ENCODE measurements at places on chromosomes 5 and 9. TPM values are rescaled to one million over a fixed set of nuclear protein-coding genes. Genes with fewer than 3 reads are reported as not detected.

IRX1 gene
- total RNA-seq, result 0.16 TPM

OTP gene
- not detected for total RNA-seq

DNA sequence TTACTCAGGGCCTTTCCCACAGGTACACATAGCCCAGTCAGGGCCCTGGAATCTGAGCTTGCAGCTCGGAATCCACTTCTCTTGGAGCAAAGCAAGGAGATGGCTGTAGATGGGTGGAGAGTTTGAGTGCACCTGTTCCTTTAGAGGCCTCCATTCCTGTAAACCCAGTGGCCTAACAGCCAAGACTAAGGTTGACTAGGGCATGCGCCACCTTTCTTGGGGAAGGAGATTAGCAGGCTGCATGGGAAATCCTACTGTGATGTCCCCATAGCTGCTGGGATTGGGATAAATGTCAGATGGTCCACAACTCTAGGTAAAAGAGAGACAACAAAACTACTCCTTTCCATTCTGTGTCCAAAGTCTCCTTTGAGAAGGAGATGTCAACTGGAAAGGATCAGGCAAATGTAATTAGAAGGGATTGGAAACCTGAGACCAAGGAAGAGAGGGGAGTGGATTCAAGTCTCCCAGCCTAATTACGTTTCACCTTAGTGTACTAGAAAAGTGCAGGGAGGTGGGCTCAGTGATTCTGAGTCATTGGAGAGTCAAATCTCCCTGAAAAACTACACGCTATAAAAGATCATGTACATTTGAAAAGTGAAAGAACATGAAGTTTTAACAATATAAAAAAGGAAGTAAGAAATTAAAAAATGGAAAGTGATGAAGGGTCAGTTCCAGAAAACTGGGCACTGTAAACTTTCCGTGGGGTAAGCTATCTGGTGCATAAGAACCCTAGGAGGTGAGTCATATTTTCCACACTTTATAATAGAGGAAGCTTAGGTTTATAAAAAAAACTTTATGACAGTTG lies 104.2 kb downstream of the SEC61B start:
- no peak overlapping the region for H3K4me3 ChIP-seq
- no peaks in the 10 kb centered on the region for H3K4me1 ChIP-seq
- no peak for DNase-seq
- H3K36me3 ChIP-seq, result no peaks in the 10 kb centered on the region

- no peaks in the 10 kb centered on the region for H3K36me3 ChIP-seq
- no peak overlapping the region for H3K4me3 ChIP-seq
- H3K4me1 ChIP-seq, result no peaks in the 10 kb centered on the region
- H3K27me3 ChIP-seq, result no peaks in the 10 kb centered on the region
- no peak for DNase-seq
- H3K27ac ChIP-seq, result no peak overlapping the region
These were observed 30.4 kb downstream of the MRPS30 start for GRCh38 chr5:44839018-44839681.

- no peaks in the 10 kb centered on the region for H3K27me3 ChIP-seq
- DNase-seq, result no peak
- no peaks in the 10 kb centered on the region for H3K4me1 ChIP-seq
- no peak overlapping the region for H3K27ac ChIP-seq
- no peak overlapping the region for H3K4me3 ChIP-seq
These were observed 55.7 kb downstream of the SUSD1 start for GRCh38 chr9:112119225-112120029.

GRCh38 chr5:16810208-16810854 lies 125.8 kb downstream of the MYO10 start:
- H3K4me1 ChIP-seq, result peaks cover 17% of the 10 kb centered on the region
- no peaks in the 10 kb centered on the region for H3K36me3 ChIP-seq
- DNase-seq, result no peak
